ENCODE measurements at places on chromosomes 5 and 9. TPM values are rescaled to one million over a fixed set of nuclear protein-coding genes. Genes with fewer than 3 reads are reported as not detected.

DNA sequence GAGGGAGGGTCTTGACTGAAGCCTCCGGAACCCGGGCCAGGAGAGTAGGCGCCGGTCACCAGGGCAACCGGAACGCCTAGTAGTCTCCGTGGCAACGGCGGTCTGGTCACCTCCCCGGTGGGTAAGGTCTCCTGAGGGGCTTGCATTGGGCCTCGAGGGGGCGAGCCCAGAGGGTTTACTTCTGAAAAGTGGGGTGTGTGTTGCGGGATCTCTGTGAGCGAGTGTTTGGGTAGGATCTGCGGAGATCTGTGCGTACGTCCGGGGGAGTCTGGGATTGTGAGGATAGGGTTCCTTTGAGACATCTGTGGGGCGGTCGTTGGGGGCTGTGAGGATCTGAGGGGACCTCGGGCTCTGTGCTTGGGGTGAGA, at the start of gene FAM221B:
TSS of gene FAM221B (minus strand) at position 17 of the 368 bp plus-strand sequence. CDS start 2,571 bp downstream, outside the sequence.
- no peak for DNase-seq

DNA sequence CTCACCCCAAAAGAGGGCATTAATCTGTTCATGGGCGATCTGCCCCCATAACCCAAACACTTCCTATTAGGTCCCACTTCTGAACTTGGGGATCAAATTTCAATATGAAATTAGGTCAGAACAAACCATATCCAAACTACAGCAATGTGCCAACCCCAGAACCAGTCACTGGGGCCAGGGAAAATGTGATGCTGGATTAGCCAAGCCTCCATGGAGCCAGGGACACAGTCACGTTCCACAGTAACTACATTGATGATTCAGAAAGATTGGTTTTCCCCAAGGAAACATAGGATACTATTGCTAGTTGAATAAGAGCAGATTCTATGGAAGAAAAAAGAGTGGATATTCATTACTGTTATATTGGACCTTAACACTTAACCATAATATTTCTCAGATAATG, 84.2 kb downstream of the GIN1 start:
- no peak for DNase-seq

The SLC9A3 gene
- polyA plus RNA-seq, result 3.7 TPM

DNA sequence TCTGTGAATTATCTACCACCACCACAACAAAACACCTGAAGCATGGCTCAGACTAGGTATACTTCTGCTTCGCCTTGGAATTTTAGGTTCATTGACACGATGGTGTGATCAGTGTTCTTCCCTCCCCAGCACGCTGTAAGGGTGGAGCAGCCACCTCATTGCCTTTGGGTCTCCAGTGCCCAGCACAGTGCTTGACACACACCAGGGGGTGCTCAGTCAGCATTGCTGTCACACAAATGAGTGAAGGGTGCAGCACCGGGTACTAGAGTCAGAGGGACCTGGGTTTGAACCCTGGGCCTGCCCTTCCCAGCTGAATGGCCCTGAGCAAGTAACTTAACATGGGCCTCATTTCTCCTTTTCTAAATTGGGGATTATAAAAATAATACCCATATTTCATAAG, 9.9 kb upstream of the ANGPTL2 start:
- no peak for DNase-seq

- peak; percentile 34 for DNase-seq
Measured at GRCh38 chr5:74326571-74327338, 313.8 kb downstream of the ENC1 start.

GRCh38 chr5:90135779-90136378, 273.7 kb downstream of the CETN3 start:
- DNase-seq, result no peak

The C9orf152 gene
- 13.6 TPM for polyA plus RNA-seq

- DNase-seq, result no peak
Measured at GRCh38 chr5:124523897-124524296, 222.5 kb downstream of the ZNF608 start.

DNA sequence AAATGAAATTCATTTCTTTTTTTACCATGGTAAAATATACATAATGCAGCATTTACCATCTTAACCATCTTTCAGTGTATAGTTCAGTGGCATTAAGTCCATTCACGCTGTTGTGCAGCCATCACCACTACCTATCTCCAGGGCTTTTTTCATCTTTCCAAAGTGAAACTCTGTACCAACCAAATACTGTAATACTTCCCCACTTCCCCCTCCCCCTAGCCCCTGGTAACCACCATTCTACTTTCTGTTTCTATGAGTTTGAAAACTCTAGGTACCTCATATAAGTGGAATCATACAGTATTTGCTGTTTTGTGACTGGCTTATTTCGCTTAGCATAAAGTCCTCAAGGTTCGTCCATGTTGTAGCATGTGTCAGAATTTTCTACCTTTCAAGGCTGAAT, 23.4 kb downstream of the SPAAR start:
- DNase-seq, result no peak

DNA sequence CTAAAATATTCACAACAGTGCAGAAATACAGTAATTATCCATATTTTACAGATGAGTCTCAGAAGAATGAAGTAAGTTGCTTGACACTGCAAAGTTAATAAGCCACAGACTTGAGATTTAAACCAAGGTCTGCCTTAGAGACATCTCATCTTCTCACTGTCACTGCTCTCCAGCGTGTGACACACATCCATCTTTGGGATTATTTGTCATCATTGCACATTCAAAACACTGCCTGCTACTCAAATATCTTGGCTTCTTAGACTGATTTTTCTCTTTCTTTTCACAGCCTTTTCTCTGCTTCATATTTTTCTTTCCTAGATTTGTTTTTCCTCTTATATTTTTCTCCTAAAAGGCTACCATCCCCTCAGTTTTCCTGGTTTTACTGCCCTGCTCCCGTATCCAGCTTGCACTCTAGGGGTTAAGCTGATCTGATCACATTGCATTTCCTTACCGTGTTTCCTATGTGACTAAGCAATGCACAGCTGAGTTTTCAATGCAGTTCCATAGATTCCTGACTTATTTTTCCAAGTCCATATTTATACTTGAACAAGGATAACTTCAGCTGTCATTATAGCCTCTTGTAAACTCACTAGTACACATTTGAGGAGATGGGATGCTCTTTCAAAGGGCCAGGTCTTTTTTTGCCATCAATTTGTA, 353.0 kb downstream of the PLK2 start:
- DNase-seq, result no peak

The ELAVL2 gene
- 3.5 TPM for polyA plus RNA-seq

- DNase-seq, result no peak
Measured at GRCh38 chr9:4741365-4742089, 525 bp upstream of the AK3 start.

- no peak for DNase-seq
Measured at GRCh38 chr9:80366626-80367025, 794.9 kb downstream of the TLE4 start.

DNA sequence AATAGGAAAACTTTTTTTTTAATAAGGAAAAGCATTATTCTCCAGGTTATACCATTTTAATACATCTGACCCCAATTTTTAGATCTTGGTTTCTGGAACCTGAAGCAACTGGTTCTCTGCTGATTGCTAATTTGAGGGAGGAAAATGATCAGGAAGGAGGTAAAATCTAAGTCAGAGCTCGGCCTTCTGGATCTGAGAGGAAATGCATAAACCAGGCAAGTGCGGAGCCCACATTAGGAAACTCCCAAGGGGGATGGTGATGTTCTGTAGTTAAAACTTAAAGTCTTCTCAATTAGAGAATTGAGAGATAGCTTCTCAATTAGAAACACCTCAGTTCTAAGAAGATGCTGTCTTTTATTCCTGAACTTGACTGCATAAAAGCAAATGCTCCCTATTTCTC, 113.5 kb downstream of the TSSK1B start:
- DNase-seq, result no peak

- no peak for DNase-seq
Measured at GRCh38 chr5:334903-335739, 13.6 kb downstream of the AHRR start.

DNA sequence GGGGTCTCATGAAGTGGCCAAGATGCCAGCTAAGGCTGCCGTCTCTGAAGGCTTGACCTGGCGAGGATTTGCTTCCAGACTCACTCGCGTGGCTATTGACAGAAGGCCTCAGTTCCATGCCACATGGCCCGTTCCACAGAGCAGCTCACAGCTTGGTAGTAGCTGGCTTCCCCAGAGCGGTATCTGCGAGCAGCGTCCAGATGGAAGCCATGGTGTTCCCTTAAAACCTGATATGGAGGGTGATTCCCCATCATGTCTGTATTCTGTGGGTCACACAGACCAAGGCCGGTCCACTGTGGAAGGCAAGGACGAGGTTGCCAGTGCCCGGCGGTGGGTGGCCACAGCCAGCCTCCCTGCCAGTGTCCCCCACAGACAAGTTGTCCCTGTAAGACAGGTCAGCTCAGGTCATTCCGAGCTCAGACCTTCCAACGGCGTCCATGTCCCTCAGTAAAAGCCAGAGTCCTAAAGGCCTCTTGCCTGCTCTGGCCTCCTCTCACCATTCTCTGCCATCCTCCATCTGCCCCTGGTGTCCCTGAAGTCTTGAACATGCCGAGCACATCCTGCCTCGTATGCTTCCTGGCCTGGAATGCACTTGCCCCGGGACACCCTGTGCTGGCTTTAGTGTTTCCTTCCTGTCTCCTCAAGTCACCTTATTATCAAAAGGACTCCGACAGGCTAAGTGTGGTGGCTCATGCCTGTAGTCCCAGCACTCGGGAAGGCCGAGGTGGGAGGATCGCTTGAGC, 61.3 kb upstream of the LRRTM2 start:
- DNase-seq, result no peak

The GFI1B gene
- 1.3 TPM for polyA plus RNA-seq

The KIF12 gene
- polyA plus RNA-seq, result 48.4 TPM

The CDH18 gene
- polyA plus RNA-seq, result 1.0 TPM

GRCh38 chr9:34520505-34521385, 2.0 kb downstream of the ENHO start:
- no peak for DNase-seq

DNA sequence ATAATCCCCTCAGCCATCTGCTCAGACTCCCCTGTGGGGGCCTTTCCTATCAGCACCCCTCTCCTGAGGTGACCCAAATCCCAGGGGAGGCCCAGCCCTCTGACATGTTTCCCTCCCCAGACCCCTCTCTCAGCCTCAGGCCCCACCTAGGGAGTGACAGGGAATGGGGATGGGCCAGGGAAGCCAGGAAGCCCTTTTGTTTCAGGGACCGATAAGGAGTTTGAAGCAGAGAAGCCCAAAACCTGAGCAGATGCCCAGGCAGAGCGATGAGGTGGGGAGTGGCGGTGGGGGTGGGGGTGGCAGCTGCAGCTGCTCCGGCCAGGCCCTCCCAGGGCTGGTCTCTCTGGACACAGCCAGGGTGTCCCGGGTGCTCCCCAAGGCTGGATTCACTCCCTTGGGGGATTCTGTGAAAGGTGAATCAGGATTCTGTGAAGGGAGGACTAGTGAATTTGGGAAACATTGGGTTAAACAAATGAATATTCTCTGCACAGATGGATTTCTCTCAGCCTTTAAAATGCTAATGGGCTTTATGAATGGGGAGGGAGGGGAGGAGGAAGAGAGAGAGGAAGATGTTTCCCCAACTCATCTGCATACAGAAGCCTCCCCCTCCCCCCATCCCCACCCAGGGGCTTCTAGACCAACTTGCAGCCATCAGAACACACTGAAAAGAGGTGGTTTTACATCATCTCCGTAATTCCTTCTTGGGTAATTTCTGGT, 17.4 kb downstream of the AKNA start:
- DNase-seq, result no peak

DNA sequence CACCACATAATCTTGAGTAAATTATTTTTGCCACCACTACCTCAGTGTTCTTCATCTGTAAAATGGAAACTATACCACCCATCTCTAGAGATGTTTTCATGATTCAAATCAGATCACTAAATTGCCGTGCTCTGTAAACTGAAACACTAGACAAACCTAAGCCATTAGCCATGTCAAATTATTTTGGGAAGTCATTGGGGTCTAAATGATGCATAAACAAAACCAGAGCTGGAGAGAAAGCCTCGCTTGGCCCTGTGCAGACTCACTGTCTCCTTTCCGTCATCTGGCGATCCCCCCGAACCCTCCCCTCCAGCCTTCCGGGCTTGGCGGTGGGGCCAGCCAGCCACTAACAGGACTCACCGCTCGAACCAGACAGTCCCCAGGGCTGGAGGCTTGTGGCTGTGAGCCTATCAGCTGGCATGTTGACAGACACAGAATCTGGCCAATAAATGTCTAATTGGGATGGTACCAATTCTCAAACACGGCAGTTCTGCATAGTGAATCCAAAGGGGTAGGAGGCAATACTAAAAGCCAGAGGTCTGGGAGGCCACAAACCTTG, 256.5 kb downstream of the SEC61B start:
- DNase-seq, result no peak

GRCh38 chr9:85904975-85905374, 36.0 kb upstream of the NAA35 start:
- no peak for DNase-seq

The PCDHGB3 gene
- polyA plus RNA-seq, result 2.6 TPM

- DNase-seq, result no peak
Measured at GRCh38 chr5:137490591-137490990, 8.5 kb downstream of the SPOCK1 start.

DNA sequence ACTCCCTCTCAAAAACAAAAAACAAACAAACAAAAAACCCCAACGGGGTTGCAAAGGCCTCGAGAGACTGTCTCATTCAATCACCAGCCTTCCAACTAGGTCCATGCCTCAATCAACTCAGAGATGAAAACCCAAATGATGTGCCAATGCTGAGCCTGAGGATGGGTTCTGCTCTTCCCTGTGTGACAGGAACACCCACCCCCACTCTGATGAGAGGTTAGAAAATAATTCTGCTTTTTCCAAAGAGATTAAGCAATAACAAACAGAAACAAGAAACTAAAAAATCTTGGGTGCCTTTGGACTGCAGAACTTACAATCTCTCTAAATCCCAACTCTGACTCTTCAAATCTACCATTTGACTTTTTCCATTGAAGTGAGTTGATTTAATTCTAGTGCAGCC, 25.5 kb upstream of the FBP1 start:
- DNase-seq, result no peak

DNA sequence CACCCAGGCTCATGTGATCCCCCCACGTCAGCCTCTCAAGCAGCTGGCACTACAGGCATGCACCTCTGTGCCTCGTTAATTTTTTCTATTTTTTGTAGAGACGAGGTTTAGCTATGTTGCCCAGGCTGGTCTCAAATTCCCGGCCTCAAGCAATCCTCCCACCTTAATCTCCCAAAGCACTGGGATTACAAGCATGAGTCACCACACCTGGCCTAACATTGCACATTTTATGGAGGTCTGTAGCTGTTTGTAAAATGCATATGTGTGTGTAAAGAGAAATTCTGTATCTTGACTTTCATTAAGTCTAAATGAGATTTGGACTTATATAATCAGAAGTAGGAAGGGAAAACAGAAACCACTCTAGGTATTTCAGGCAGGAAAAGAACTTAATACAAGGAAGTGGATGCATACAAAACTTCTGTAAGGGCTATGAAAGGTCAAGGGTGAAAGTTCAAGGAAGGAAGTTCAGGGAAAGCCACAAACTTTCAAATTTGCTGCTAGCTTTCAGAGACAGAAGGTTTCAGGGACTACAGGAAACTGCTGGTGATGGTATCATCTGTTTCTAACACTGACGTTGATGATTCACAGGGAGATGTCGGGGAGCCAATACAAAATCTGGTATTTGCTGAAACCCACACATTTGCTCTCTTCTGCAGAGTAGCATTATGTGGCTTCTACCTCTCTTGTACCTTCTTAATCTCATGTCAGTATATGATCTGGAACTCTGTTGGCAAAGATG, 209.4 kb downstream of the PIK3R1 start:
- no peak for DNase-seq

GRCh38 chr5:65882278-65882677, 44.1 kb upstream of the ERBIN start:
- DNase-seq, result no peak
